RCC 7860 (cell line): ENCODE measurements at places on chromosomes 12 and 14.

DNA sequence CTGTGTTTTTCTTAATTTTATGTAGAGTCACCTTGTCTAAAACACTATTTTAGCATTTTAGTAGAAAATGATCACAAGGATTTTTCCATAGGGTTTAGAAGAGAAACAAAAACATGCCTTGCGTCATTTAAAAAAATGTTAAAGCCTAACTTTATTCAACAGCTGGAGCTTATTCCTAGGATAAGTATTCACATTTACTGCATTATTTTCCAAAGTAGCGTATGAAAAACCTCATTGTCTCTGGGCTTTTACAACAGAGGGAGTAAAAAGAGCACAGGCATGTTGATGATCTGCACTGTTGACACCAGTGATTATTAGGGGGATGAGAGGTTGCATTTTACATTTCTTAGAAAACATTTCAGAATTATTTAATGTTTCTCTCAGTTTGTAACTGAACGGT lies 66.1 kb downstream of the FRMD6 start:
- no peak for DNase-seq

GRCh38 chr12:1595690-1596347 lies 1.4 kb upstream of the FBXL14 start:
- DNase-seq: no peak

GRCh38 chr14:77498120-77498979 lies at the start of gene ISM2:
ISM2 (minus strand) TSS chr14:77498816; CDS start chr14:77498793, 23 bp downstream.
- no peak for DNase-seq

DNA sequence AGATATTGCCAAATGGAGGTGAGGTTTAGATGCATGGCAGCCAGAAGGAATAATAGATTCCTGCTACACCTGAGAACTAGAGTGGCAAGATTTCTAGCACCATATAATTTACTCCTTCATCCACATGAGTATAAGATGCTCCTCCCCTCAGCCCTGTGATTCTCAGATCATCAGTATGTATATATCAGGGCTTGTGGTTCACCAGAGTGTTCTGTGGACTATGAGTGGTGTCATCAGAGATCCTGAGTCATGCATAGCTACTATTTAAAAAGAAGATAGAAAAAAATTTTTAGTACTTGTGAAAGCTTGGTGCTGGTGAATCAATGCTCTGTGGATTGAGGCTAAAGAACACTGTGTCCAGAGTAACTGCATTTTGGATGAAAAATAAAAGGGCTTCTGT lies 285.9 kb downstream of the BMP4 start:
- DNase-seq: peak; percentile 4

GRCh38 chr14:42378274-42378673 lies 771.6 kb downstream of the LRFN5 start:
- DNase-seq: no peak

- no peak for DNase-seq
Observed at GRCh38 chr14:30015489-30015888, 87.8 kb upstream of the PRKD1 start.

DNA sequence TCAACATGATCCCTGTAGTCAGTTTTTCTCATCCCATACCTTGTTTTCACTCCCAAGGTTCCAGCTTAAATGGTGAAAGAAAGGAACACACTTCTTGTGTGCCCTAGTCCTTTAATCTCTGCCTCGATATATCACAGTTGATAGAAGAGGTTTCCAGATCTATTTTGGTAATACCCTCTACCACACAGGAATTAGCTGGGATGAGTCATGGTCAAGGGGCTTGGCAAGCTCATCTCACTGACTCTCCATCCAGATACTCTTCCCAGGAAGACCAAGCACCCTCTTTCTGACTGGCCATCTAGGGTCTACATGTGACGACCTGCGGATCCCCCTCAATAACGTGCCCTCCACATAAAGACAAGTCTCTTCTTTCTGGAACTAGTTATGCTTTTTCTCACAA lies 277.9 kb downstream of the ITPR2 start:
- no peak for DNase-seq

- DNase-seq: no peak
Observed at GRCh38 chr12:92036771-92037453, 108.7 kb downstream of the BTG1 start.

DNA sequence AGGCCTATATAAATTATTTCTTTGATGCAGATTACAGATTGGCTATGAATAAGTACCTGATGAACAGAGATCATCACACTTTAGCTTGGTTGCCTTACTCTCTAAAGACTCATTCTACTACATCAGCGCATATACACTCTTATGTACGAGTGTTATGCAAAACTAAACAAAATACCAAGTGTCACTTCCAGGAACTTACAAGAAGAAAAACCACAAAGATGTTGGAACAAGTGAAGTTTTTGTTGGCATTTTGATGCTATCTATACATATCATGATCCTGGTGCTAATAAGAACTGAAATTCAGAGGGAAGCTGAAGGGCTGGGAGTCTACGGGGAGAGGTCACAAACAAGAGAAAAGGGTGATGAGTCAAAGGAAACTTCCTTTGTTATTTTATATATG lies 47.9 kb upstream of the CERS5 start:
- DNase-seq: no peak

- DNase-seq: no peak
Observed at GRCh38 chr12:43675048-43675904, 83.3 kb downstream of the PUS7L start.

GRCh38 chr14:69004731-69005431 lies 25.8 kb upstream of the ACTN1 start:
- DNase-seq: no peak

GRCh38 chr12:126830778-126831680 lies 1435.9 kb upstream of the TMEM132C start:
- no peak for DNase-seq

DNA sequence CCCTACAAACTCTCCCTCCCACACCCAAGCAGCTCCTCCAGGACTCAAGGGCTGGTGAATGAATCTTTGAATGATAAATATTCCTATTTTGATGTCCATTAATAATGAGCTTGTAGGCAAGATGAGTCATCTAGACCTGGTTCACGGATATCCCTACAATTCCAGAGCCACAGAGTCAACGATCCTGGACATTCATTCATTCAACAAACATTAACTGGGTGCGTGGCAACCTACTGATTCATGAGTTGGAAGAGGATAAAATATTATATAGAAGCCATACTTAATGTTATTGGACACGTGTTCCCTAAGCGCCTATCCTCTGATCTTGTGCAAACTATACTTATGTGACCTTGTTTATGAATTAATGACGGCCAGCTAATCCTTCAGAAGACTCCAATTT lies 420 bp upstream of the OTUB2 start:
- peak; percentile 58 for DNase-seq

GRCh38 chr14:87251011-87251410 lies 742.0 kb downstream of the GALC start:
- no peak for DNase-seq

- peak; percentile 50 for DNase-seq
Observed at GRCh38 chr14:75422169-75422568, 5.7 kb upstream of the JDP2 start.

DNA sequence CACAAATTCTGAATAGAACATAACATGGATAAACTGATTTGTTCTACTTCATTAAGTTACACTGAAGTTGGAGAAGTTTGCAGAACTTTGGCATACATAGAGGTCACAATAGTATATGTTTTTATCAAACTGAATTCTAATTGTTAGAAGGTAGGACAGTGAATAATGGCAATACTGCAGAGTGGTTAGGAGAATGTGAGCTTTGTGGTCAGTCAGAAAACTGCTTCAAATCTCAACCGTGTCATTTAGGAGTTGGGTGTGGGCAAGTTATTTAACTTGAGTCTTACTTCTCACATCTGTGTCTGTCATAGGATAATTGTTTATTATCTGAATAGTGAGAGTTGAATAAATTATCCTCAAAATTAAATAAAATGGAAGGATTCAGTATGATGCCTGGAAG lies 374.6 kb upstream of the SYT1 start:
- no peak for DNase-seq

- no peak for DNase-seq
Observed at GRCh38 chr14:72404998-72405397, 472.8 kb downstream of the RGS6 start.

DNA sequence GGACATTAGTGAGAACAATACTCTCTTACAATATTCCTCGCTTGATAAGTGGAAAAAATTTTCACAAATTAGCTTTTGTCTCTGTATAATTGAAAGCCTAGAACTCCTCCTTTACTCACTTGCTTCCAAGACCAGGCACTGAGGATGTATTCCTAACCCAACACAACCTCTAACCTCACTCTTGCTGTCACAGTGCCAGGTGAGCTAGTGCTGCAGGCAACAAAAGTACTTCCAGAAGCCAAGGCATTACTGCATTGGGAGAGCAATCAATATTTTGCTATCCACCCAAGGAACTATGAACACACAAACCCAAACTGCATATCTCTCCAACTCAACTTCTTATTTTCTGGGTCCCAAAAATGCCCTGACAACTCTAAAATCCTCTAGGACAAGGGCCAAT lies 1081.0 kb downstream of the VRK1 start:
- DNase-seq: no peak

GRCh38 chr12:96238336-96239047 lies 44.3 kb downstream of the ELK3 start:
- DNase-seq: no peak

DNA sequence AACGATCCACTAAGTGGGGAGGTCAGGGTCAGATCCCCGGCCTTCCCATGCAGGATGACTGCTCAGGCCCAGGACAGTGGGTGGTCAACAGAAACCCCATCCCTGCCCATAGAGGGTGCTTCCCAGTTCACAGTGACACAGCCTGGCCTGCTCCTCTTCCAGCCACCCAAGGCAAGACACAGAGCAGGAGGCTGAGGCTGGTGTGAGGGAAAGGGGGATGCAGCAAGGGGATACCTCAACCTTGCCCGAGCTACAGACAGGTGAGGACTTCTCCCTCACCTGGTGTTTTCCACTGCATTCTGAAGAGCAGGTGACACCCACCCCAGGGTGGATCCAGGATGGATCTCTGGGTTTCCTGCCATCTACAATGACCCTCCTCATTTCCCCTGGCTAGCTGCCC lies 106.7 kb downstream of the KIF26A start:
- no peak for DNase-seq

DNA sequence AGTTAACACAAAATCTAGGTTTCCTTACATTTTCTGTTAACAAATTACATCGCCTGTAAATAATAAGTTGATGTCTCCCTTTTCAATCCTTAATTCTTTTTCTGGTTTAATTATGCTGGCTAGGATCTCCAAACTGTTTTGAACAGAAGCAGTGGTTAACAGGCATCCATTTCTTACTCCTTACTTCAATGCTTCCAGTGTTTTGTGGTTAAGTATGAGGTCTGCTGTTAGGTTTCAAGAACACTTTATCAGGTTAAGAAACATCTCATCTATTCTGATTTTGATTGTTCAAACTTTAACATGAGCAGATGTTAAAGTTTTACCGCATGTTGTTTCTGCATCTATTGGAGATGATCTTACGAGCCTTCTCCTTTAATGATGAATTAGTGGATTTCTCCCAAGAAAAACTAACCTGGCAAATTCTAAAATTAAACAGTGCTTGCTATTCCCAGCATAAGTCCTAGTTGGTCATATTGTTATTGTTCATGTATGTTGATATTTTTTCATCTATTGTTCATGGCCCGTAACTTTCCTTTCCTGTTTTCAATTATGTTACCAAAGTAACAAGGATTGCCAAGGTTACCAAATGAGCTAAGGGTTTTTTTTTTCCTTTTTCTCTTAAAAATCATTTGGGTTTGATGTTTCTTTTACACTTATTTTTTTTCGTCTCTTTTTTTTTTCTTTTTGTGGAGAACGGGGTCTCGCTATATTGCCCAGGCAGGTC lies 33.4 kb downstream of the POLE start:
- DNase-seq: no peak

DNA sequence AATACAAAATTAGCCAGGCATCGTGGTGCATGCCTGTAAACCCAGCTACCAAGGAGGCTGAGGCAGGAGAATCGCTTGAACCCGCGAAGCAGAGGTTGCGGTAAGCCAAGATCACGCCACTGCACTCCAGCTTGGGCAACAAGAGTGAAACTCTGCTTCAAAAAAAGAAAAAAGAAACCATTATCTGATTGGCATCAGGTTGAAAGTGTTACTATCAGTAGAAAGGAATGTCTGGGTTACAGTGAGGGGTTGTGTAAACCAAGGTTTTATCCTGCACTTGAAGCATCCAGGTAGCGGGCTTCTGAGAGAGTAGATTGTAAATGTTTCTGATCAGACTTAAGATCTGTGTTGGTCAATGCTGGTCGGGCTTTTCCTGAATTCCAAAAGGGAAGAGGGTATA lies 14.1 kb upstream of the OXA1L start:
- no peak for DNase-seq

GRCh38 chr12:113548467-113548866 lies 76.8 kb upstream of the LHX5 start:
- no peak for DNase-seq
